ENCODE measurements at places on chromosomes 1 and 21.

- no peak for DNase-seq
These were observed 12.4 kb upstream of the KCNJ15 start for GRCh38 chr21:38244407-38244787.

DNA sequence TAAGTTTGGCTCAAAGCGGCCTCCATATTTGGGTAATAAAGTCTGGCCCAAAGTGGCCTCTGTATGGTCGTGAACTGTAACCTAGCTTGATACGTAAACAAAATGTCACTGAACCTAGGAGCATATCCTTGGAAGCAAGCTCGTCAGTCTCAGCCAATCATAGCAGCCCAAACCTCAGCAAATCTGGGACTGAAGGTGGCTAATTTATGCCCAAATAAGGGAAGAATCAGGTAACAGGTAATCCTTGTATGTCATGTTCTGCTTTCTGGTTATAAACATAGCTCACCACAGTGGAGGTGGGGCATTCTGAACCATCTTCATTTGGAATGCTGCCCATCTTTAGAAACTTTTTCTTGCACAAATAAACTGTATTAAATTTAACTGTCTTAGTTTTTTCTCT, 281.1 kb downstream of the TTLL7 start:
- DNase-seq = no peak

DNA sequence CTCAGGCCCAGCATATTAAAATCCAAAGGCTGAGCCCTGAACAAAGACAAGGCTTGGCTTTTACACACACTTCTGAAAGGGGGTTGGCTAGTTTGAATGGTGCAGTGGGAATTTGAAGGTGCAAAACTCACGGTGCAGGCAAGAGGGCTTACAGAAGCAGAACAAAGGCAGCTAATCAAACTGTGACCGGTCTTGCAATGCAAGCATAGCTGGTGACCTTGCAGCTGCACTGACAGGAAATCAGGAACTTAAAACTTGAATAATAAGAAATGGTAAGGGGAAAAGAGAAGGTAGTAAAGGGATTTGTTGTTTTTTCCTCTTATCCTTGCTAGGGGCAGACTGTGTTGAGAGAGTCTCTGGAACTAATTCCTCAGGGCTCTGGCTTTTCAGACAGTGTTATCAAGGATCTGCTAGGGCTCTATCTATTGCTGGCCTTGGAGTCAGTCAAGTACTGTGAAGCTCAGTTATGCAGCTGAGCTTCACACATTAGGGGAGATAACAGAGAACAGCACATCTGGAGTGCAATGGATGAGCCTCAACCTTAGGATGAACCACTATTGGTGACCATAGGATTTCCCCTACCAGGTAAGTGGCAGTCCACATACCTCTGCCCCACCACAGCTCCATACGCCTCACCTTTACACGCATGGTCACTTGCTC, 97.6 kb downstream of the PPIAL4G start:
- no peak for DNase-seq

GRCh38 chr1:225872075-225872430, 10.1 kb downstream of the TMEM63A start:
- no peak for DNase-seq

Data from activated T-cell treated with anti-CD3 and anti-CD28 coated beads, Interleukin-2, amount 50 U/mL, for 72 hours (primary cell).